ENCODE measurements at places on chromosomes 3 and 15.

DNA sequence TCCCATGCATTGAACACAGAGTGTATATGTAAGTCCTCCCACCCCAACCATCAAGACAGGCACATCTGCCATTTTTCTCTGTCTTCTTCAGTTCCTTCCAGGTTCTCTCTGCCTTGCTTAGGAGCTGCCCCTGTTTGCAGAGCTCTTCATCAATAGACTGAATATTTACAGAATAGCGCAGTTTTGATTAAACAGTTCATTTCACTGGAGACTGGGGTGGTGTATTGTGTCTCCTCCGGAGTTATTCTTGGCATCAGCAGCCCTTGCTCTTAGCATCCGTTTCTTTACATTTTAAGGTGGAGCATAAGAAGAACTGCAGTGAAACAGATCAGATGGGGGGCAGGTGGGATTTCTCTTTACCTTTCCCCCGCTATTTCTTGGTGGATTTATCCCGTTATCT lies 87.7 kb downstream of the LIPC start:
- no peak for DNase-seq

GRCh38 chr15:94453227-94453988 lies 222.0 kb downstream of the MCTP2 start:
- DNase-seq, result no peak

DNA sequence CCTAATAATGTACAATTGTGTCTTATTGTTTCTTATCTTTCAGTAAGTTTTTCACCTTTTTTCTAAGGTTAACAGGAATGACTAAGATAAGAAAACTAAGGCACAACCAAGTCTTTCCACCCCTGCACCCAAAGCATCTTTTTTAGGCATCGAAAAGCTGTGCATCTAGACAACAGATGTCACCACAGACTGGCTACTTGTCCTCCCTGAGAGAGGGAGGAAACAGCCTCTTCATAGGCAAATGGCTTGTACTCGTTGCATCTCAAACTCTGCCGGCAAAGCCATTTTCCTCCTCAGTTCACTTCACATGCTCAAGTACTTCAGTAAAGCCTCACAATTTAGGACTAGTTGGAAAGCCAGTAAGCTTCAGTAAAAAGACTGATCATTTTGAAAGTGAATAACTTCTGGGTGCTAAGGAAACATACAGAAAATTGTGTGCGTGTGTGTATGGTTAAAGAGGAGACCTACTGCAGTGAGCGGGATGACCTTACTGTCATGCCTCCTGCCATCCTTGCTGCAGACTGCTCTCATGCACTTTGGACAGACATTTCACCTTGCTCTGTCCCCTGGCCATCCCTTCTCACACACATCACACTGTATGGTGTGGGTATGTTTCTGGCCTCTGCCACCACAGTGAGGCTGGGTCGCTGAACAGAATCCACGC lies 36.5 kb upstream of the HACD2 start:
- no peak for DNase-seq

GRCh38 chr15:26001201-26001600 lies 138.1 kb upstream of the ATP10A start:
- DNase-seq, result no peak

DNA sequence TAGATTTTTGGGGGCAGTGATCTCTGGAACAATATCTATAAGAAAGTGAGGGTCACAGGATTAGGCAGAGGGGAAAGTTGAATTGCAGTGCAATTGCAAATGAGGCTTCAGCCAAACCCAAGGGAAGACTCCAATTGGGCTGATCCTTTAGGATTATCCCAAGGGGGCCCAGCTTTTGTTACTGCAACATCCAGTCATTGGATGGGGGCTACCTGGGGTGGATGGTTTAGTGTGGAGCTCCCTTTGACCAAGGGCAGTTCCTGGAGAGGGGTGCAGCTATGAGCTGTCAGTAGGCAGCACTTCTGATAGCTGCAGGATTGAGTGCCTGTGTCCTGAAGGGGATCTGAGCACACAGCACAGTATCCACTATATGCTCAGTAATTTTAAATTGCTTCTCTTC lies 355.2 kb upstream of the AZI2 start:
- no peak for DNase-seq
